ENCODE measurements at places on chromosomes 7 and 10.

- DNase-seq, result no peak
Observed at GRCh38 chr10:58319599-58319998, 15.2 kb upstream of the UBE2D1 start.

DNA sequence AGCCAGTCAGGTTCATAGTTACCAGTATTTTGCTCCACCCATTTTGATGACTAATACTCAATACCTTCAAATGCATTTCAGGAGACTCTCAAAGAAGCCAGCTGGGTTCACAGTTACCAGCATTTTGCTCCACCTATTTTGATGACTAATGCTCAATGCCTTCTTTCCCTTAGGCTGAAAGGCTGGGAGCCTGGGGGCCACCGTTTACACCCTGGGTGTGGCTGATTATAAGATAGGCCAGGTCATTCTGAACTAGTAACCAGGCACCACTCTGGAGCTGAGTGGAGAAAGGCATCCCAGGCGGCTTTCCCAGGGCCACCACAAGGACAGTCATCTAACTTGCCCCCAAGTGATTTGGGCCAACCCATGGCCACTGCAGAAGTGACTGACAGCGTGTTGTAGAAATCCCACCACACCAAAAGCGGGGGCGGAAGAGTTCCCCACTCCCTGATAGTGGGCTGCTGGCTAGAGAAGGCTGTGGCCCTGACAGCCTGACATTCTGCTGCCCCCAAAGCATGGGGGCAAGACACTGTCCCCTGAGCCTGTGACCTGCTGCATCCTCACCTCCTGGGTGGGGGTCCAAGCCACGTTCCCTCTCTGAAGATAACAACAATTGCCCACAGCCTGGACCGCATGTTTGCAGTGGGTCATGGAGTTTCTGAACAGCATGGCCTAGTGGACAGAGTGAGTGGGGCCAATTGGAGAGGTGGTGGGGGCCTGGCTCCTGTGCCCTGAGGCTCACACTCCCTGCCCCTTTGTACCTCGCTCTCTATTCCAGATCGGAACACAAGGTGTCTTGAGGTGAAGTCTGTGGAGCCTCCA is 23.0 kb upstream of the ZNF488 start:
- DNase-seq, result no peak

GRCh38 chr10:117680601-117681000 is 138.1 kb downstream of the EMX2 start:
- no peak for DNase-seq

GRCh38 chr10:99234041-99234790 is 1.4 kb downstream of the HPSE2 start:
- peak; percentile 76 for DNase-seq

DNA sequence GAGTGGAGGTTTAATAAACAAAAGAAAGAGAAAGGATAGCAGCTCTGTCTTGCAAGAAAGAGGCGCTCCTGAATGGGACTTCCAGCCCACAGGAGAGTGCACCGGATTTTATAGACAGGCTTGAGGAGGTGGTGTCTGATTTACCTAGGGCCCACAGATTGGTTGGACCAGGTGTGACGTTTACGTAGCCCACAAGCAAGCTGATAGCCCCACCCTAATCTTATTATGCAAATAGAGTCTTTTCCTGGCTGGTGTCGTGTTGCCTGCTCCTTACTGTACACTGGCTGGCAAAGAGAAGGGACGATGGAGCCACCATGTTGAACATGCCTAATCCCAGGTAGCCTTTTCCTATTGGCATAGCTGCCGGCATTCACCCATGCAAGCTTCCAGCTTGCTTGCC is 319.7 kb upstream of the POM121L12 start:
- DNase-seq, result no peak

Measured in sciatic nerve (tissue), 2 donors.